CD4-positive, alpha-beta T cell treated with Interleukin-4 for 4 hours (primary cell): ENCODE measurements at places on chromosomes 12 and 14.

GRCh38 chr12:9866860-9867269 is 2.3 kb downstream of the CLEC2B start:
- no peak for DNase-seq

- DNase-seq: no peak
These were observed 111.9 kb downstream of the LRRK2 start for GRCh38 chr12:40336573-40337199.

GRCh38 chr12:121325922-121326396 is 26.3 kb downstream of the ANAPC5 start:
- no peak for DNase-seq

- no peak for DNase-seq
These were observed 945.4 kb upstream of the FLRT2 start for GRCh38 chr14:84584511-84584910.

DNA sequence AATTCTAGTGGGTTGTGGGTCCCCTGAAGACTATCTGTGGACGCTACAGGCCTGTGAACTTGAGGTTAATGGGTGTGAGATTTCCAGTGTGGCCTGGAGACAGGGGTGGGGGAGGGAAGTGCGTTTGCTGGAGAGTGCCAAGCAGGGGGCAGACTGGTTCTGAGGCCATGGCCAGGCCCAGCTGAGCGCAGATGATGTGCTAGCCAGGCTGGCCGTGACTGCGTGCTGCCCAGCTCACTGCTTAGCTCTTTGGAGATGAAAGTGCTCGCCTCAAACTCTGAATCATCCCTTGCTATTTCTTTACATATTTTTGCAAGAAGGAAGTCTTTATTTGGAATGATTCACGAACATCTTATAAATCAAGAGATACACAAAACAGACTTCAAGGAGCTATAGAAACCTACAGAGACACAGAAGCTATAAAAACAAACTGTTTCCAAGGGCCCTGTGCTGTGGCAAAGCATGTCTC is 75.2 kb upstream of the PLEKHG3 start:
- DNase-seq: no peak

- no peak for DNase-seq
These were observed 178.6 kb upstream of the GARIN2 start for GRCh38 chr14:67010602-67011001.

DNA sequence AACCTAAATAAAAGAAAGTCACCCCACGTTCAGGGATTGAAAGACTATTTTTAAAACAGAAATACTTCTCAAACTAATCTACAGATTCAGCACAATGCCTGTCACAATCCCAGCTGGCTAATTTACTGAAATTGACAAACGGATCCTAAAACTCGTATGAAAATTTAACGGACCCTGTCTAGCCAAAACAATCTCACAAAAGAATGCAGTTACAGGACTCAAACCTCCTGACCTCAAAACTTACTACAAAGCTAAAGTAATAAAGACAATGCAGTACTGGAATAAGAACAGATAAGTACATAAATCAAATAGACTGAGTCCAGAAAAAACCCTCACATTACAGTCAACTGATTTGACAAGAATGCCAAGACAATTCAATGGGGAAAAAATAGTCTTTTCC is 48.8 kb downstream of the IPO8 start:
- no peak for DNase-seq

- no peak for DNase-seq
These were observed 21.8 kb upstream of the FBXO34 start for GRCh38 chr14:55249423-55249822.
